ENCODE measurements at places on chromosomes 3 and 15.

DNA sequence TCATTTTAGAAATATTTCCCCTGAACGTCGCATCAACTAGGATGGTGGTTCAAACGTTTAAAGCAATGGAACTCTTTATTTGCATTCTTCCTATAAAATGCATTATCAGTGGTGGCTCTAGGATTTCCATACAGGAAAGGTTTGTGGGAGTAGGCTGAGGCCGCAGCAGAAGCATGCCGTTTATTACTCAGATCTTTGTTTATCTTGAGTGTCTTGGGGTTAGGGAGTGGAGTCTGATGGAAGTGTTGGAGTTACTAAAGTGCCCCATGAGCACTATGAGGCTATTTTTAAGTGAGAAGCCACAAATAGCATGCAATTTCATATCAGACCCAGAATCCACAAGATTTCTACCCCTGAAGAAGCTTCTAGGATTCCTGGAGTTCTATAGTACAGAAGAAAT is 26.2 kb downstream of the ATOSA start:
- peak; percentile 63 for DNase-seq

DNA sequence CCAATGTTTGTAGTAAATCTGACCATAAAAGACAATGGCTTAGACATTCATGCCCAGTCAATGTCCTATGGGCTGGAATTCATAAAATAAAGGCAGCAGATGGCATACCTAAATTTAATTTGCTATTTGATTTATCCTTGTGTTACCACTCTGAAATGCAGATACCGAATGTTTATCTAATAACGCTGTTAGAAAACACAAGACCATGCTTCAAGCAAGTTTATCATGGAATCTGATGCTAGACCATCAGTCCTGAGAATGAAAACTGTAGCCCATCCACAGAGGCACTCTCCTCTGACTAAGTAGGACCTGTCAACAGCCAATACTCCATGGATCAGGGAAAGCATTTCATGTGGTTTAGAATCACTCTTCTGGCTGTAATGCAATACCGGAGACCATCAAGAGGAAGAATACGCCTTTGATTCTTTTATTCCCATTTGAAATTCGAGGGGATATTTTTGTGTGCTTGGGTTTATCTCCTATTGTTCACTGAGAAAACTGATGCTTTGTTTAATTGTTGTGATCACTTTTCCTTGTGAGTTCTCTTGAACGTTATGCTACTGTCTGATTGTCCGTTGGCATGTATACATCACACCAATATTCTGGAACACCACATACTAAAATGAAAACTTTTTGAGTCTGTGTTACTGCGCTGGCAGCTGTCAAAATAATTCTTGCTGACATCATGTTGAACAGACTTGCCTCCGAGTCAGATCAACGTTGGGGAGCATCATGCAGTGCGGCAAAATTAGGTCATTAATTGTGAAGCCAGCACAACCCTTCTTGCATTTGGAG is 12.1 kb upstream of the CPB1 start:
- no peak for DNase-seq

DNA sequence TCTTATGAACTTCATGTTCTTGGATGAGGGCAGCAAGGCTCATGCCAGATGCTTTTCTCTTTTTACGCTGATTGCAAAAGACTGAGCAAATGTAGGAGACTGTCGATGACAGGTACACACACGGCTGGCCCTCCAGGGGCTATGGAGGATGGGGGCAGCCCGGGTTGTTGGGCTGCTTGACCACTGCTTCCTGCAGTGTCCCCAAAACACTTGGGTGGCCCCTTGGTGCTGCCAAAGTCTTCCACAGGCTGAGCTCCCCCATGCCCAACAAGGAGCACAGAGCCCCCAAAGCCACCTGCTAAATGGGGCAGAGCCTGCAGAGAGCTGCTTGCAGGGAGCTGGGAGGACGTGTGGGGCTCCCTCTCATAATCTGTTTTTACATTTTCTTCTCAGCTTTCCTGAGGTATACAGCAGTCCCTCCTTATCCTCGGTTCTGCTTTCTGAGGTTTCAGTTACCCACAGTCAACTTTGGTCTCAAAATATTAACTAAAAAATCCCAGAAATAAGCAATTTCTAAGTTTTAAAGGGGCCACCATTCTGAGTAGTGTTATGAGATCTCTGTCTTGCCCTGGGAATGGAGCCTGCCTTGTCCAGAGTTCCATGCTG is 7.3 kb downstream of the PRR23E start:
- no peak for DNase-seq

DNA sequence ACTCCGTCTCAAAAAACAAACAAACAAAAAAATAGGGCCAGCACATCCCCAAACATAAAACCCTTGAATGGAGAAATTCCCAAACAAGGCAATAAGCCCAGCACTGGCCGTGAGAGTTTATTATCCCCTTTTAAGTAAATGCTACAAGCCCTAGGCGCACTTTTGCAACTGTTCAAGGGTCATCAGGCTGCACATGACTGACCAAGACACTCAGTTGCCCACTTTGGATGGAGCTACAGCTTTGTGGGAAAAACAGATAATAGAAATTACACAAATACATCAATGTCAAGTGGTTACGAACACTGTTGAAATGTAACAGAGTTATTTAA is 33.7 kb upstream of the ZNF445 start:
- no peak for DNase-seq

DNA sequence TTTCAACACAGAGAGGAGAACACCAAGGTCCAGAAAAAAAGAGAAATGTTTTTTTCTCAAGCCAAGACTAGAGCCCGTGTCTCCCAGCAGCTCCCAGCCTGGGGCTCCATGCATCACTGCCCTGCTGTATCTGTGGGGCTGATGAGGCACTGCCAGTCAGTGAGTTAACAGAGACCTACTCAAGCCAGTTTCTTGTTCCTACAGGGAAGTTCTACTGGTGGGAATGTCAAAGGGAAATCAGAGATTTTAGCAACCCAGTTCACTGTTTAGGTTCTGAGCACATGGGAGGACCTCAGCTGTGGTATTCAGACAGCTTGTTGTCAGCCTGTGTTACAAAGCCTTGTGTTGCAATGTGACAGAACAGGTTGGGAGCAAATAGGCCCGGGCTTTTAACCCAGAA is 234.3 kb downstream of the TLE3 start:
- DNase-seq: no peak

- no peak for DNase-seq
These were observed 701 bp downstream of the EIF5A2 start for GRCh38 chr3:170907637-170908234.

DNA sequence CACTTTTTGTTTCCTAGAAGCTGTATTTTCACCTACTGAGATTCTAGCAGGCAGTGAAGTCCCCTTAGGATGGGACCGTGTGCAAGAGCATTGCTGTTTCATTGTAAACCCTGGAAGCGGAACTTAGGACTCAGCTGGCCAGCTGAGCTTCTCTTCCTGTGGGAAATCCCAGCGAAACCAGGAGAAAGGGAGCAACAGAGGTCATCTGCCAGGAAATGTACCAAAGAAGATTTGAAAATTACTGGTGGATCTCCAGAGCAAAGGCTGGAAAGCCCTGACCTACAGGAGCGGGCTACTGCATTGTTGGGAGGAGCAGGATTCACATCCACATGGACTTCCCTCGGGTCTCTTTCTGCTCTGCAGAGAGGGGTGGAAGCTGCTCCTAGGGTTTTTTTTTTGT is 7.6 kb upstream of the ADPRH start:
- no peak for DNase-seq

DNA sequence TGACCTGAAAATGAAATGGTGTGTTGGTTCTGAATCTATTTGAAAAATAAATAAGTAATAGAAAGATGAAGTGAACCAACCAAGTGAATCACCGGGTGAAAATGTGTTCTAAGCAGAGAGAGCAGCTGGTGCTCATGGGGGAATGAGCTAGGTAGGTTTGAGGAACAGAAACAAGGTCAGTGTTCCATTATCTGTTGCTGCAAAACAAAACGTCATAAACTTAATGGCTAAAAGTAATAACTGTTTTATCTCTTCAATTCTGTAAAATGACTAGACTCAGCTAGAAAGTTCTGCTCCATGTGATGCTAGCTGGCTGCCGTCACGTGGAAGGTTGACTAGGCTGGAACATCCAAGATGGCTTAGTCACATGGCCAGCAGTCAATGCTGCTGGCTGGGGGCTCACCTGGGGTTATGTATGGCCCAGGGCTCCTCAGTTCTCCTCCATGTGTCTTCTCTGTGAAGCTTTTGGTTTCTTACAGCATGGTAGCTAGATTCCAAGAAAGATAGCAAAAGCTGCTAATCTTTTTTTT is 13.3 kb upstream of the SH3BP5 start:
- DNase-seq: no peak

- no peak for DNase-seq
These were observed 93.8 kb upstream of the IGF1R start for GRCh38 chr15:98554272-98555172.

DNA sequence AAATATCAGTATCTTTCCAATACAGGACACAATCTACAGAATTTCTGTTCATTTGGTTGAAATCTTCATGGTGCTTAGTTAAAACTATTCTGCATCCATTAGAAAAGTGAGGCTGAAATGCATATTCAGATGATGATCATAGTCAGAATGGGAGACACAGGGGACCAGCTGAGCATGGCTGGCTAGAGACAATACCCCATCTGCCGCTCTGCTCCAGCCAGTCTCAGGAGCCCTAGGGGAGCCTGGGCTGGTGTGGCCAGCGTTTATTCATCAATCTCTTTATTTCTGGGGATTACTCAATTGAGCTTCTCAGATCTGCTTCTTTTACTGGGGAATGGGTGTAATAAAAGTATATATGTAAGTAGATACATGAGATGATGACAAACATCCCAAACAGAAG is 470.9 kb upstream of the CDIN1 start:
- no peak for DNase-seq

GRCh38 chr3:97264180-97264579 is 449.8 kb downstream of the EPHA6 start:
- no peak for DNase-seq

GRCh38 chr3:97687734-97688133 is 76.8 kb upstream of the ARL6 start:
- no peak for DNase-seq

DNA sequence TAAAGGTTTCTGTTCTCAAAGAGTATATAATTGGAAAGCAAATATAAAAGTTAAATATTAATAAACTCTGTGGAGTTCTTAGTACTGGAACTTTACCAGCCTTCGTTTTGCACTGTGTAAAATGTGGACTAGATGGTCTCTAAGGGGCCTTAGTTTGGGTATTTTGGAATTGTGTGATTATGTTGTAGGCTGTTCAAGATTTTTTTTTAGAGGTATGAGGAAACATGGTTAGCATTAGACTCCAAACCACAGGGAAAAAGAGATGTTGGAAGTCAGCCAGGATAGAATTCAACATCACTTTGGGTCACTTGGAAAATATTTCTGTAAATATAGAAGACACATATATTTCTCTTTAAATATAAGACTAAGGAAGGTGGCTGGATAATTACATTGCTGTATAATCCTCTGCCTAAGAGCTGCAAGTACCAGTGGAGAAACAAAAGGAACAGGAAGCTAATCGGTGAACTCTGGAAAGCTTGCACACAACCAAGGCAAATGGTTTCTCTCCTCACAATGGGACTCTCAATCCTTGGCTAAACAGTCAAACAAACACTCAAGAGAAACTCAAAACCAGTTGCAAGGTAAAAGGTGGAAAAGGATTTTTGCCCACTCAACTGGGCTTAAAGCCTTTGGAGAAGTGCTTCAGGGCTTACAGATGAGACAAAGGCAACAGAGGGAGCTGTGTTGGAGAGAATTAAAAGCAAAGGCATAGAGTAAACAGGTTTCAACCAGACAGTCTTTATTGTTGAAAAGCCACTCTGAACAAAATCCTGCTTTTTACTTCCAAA is 141.7 kb downstream of the NR1D2 start:
- DNase-seq: no peak

GRCh38 chr15:98713585-98714001 is 65.3 kb downstream of the IGF1R start:
- no peak for DNase-seq

DNA sequence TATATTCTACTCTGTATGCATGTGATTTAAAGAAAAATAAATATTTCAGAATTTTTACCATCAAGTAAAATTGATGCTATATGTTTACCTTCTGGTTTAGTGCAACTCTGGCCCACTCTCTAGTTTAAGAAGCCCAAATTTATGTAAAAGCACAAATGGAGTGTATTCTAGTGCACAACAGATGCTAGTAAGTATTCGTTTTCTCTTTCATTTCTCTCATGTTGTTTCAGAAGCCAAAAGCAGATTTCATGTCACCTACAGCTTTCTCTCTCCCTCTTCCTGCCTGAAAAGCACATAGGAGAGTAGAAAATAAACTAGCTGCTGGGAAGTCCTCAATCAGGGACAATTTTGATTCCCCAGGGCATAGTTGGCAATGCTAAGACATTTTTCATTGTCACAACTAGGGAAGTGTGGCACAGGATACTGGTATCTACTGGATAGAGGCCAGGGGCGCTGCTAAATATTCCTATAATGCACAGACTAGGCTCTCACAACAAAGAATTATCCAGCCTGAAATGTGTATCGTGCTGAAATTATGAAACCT is 147.4 kb upstream of the ARHGEF26 start:
- DNase-seq: no peak

DNA sequence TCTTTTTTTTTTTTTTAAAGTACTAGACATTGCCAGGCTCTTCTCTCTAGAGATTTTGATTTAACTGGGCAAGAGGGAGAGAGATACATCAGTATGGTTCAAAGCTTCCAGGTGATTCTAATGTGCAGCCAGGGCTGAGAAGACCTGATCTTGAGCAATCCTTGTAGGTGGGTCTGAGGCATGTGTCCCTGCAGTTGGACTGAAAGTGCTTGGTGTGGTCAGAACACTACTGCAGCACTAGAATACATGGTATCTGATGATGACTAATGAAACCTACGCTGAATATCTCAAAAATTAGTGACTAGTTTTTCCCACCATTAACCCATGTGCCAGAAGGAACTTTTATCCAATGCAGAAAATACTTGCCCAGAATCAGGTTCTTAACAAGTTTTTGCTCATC is 34.4 kb upstream of the MYO5C start:
- no peak for DNase-seq

GRCh38 chr15:37020852-37021251 is 79.5 kb downstream of the MEIS2 start:
- no peak for DNase-seq

DNA sequence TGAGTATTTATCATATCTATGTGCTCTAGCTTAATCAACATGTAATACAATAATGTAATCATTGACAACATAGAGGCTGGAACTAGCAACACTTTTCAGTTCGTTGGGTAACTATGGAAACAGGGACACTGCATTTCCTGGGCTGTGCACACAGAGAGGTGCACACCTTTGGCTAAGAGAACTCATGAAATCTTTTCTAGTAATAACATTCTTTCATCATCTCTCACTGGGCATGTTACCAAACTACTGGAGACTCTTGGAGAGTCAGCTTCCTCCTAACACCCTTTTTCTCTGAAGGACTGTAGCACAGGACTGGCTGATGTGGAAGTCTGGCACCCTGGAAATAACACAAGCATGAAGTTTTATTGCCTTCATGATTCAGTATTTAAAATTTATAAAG is 135.6 kb downstream of the KCNMB2 start:
- DNase-seq: no peak

- DNase-seq: no peak
These were observed 39.5 kb downstream of the STARD5 start for GRCh38 chr15:81284256-81285031.

Data from NCI-H526 (cell line).